ENCODE measurements at places on chromosomes 2 and 18. TPM values are rescaled to one million over a fixed set of nuclear protein-coding genes. Genes with fewer than 3 reads are reported as not detected.

DNA sequence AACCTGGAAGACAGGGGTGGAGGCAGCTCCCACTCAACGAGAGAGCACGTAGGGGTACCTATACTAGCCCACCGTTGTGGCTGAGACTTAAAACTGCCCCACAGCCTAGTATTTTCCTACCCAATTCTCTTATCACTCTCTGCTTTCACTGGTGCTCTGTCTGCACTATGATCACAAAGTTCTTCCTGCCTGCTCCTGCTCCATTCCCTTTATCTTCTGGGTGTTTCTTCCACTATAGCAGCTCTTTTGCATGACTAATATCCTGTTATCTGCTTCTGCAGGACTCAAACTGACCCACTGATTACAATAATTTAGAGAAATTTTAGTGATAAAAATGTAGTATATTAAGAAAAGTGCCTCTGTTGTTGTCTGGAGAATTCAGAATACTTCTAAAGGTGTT, 184.8 kb downstream of the LRP1B start:
- H3K4me1 ChIP-seq: no peaks in the 10 kb centered on the region
- no peaks in the 10 kb centered on the region for H3K27me3 ChIP-seq
- no peak for DNase-seq
- no peaks in the 10 kb centered on the region for H3K36me3 ChIP-seq

- no peak overlapping the region for H3K4me3 ChIP-seq
- H3K4me1 ChIP-seq: no peaks in the 10 kb centered on the region
- H3K36me3 ChIP-seq: no peaks in the 10 kb centered on the region
- peak; percentile 32 for DNase-seq
- no peak overlapping the region for H3K27ac ChIP-seq
These were observed 253.4 kb downstream of the HDAC4 start for GRCh38 chr2:239147376-239147775.

DNA sequence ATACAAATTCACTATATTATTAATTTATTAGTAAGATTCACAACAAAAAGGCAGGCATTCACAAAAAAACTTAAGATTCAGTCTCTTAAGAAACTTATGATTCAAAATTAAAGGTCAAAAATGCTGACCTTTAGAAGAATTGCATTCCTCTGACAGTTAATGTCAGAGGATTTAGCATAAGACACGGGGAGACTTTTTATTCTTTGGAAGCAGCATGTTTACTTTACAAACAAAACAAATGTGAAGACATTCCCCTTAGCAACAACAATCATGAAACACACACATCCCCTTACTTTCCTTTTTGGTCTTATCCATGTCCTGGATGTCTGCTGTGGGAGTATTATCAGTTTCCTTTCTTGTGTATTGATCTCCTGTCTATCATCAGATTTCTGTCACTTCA, 117.1 kb downstream of the RAD51AP2 start:
- DNase-seq: no peak
- no peaks in the 10 kb centered on the region for H3K36me3 ChIP-seq
- H3K4me1 ChIP-seq: no peaks in the 10 kb centered on the region
- no peaks in the 10 kb centered on the region for H3K27me3 ChIP-seq
- H3K27ac ChIP-seq: no peak overlapping the region
- no peak overlapping the region for H3K4me3 ChIP-seq

DNA sequence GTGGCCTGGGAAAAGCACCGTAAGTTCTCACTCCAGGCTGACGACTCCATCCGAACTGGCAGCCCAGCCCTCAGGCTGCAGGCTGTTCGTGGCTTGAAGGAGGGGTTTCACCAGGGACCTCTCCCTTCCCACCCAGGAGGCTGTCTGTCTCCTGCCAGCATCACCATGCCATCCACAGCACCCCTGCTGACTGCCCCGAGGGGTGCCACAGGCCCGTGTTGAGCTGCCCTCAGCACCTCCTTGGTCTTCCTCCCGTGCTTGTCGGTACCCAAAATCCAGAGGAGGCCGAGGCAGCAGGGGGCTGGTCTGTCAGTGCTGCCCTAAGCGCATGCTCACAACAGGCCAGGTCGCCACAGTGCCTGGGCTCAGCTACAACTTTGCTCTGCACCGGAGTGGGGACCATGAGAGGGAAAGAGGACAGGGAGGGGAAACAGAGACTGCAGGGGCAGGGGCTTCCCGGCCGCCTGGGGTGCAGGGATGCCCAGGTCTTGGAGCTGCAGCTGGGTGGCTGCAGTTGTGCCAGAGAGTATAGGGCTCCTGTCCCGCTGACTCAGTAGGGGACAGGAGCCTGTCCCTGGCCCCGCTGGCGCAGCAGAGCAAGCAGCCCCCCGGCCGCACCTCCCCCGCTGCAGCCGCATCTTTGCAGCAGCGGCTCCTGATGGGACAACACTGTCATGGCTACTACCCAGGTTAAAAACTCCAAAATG, 963.7 kb upstream of the CRIM1 start:
- H3K27me3 ChIP-seq: no peaks in the 10 kb centered on the region
- no peak overlapping the region for H3K4me3 ChIP-seq
- no peaks in the 10 kb centered on the region for H3K4me1 ChIP-seq
- peak; percentile 38 for DNase-seq
- H3K27ac ChIP-seq: no peak overlapping the region

DNA sequence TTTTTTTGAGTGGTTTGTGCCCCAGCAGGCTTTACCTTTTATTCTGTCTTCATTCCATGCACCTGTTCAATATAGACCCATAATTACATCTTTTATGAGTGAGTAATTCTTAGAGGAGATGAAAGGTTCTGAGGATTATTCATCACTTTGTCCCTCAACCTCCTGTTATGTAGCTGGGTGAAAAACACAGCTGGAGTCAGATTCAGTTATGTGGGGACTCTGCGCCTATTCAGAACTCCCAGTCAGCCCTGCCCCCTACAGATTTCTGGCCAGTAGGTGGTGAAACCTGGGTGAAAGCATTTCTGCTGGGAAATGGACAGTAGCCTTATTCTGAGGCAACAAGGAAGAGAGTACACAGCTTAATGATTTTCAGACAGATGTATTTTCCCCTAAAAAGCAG, 107.8 kb downstream of the MGAT5 start:
- no peaks in the 10 kb centered on the region for H3K36me3 ChIP-seq
- no peaks in the 10 kb centered on the region for H3K4me1 ChIP-seq
- no peak for DNase-seq
- no peaks in the 10 kb centered on the region for H3K27me3 ChIP-seq
- no peak overlapping the region for H3K4me3 ChIP-seq
- H3K27ac ChIP-seq: no peak overlapping the region

DNA sequence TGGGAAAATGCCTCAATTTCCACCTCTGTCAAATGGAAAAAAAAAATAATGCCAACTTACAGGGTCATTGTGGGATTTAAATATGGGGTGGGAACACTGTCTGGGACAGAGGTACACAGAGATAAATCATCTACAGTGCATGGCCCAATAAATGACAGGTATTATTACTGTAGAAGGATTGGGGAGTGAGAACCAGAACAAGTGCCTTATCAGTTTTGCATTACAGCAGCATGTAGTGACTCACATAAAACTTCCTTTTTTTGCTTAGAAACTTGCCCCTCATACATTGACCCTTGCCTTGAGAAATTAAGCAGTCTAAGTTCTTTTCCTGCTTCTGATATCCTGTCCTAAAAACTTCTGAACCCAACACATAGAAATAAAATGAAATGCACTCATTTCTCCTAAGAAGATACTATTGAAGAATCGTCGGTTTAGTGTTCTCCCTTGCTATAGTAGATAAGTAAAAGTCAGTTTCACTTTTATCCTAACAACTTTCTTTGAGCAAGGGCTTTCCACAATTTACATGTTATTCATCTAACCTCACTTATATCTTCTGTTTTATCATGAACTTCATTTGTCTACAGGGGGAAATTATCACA, 121.0 kb upstream of the HAAO start:
- H3K27ac ChIP-seq: peak overlapping the region; percentile 25
- H3K27me3 ChIP-seq: no peaks in the 10 kb centered on the region
- H3K4me1 ChIP-seq: no peaks in the 10 kb centered on the region
- no peaks in the 10 kb centered on the region for H3K36me3 ChIP-seq
- no peak for DNase-seq

- H3K4me3 ChIP-seq: peak overlapping the region; percentile 51
- no peak overlapping the region for H3K27ac ChIP-seq
- peaks cover 8% of the 10 kb centered on the region for H3K27me3 ChIP-seq
- no peak for DNase-seq
- no peaks in the 10 kb centered on the region for H3K36me3 ChIP-seq
- no peaks in the 10 kb centered on the region for H3K4me1 ChIP-seq
These were observed 1.4 kb downstream of the NRP2 start for GRCh38 chr2:205683502-205684367.

DNA sequence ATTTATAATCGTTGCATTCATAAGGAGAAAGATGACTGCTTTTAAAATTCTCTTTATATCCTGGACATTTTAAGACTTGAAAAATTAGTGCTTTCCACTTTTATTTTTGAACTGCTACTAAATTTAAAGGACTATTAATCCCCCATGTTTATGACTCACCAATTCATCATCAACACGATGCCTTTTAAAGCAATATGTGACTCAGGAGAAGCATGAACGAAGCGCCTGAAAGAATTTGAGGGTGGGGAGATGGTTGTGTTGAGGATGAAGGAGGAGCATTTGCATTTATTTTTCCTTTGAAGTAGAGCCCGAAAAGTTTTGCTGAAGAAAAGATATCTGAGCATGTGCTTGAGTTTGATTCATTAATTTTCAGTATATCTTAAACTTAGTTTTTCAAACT, 192.2 kb upstream of the LRRTM1 start:
- no peaks in the 10 kb centered on the region for H3K4me1 ChIP-seq
- no peak overlapping the region for H3K4me3 ChIP-seq
- no peak for DNase-seq

- no peaks in the 10 kb centered on the region for H3K4me1 ChIP-seq
- H3K27me3 ChIP-seq: no peaks in the 10 kb centered on the region
- H3K4me3 ChIP-seq: no peak overlapping the region
- no peak overlapping the region for H3K27ac ChIP-seq
- DNase-seq: no peak
These were observed 419.5 kb upstream of the CELF4 start for GRCh38 chr18:37985126-37985525.

DNA sequence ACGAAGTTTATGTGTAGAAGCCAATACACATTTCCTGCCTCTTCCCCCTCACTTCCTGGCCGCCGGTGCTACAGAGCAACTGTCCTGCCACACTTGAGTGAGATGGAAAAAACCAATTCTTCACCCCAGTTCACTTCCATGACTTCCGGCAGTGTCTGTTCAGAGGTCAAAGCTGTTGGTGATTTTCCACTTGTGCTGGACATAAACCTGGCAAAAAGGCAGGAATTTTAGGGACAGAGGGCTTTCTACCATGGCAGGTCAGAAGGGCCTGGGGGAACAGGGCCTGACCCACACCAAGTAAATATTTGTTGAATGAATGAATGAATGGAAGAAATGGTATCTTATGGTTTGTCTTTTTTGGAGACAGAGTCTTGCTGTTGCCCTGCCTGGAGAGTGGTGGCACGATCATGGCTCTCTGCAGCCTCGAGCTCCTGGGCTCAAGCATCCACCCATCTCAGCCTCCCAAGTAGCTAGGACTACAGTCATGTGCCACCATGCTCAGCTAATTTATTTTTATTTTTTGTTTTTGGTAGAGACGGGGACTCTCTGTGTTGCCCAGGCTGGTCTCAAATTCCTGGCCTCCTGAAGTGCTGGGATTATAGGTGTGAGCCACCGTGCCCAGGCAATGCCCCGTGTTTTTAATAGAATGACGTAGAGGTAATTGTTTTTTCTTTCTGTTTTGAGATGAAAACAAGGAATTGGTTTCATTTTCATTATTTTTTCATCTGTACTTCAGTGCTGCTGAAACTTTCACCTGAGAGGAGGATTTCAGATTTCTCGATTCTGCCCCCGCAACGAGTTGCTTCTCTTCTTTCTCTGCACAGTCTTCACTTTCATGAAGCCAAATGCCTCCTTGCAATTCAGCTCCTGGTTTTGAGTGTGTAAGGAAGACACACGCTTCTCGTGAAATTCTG, 48.0 kb upstream of the LPIN2 start:
- H3K4me3 ChIP-seq: no peak overlapping the region
- H3K27ac ChIP-seq: peak overlapping the region; percentile 30
- H3K36me3 ChIP-seq: no peaks in the 10 kb centered on the region
- peaks cover 9% of the 10 kb centered on the region for H3K4me1 ChIP-seq

BCL2 gene
- 4.1 TPM for total RNA-seq

DSC1 gene
- total RNA-seq: not detected

ANKRD30B gene
- not detected for total RNA-seq

STEAP3 gene
- total RNA-seq: 118 TPM

Measured in right lobe of liver (tissue), 6 donors.